ENCODE measurements at places on chromosomes 1 and 21. TPM values are rescaled to one million over a fixed set of nuclear protein-coding genes. Genes with fewer than 3 reads are reported as not detected.

- no peaks in the 10 kb centered on the region for H3K4me1 ChIP-seq
- no peaks in the 10 kb centered on the region for H3K36me3 ChIP-seq
- DNase-seq = peak; percentile 1
- H3K27ac ChIP-seq = no peak overlapping the region
- no peak overlapping the region for H3K4me3 ChIP-seq
Observed at GRCh38 chr21:14773777-14774345, 227.7 kb upstream of the SAMSN1 start.

CLCA4 gene
- not detected for polyA plus RNA-seq

OPRD1 gene
- polyA plus RNA-seq = 0.07 TPM

DNA sequence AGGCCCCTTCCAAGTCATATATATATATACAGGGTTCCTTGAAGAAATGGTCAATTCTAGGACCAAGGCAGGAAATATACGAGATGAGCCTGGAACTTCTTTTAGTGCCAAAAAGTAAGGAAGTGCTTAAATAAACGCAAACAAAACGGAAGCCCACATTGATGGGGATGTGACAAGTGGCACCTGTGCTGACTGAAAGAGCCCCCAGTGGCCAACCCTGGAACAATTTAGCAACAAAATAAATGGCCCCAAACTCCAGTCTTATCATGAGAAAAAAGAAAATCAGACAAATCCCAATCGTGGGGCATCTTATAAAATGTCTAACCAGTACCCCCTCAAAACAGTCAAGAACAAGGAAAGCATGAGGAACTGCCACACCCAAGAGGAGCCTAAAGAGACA lies 17.7 kb downstream of the PLA2G5 start:
- H3K36me3 ChIP-seq = no peaks in the 10 kb centered on the region
- H3K27me3 ChIP-seq = peaks cover 11% of the 10 kb centered on the region
- DNase-seq = no peak
- H3K27ac ChIP-seq = no peak overlapping the region
- H3K4me1 ChIP-seq = peaks cover 7% of the 10 kb centered on the region

DNA sequence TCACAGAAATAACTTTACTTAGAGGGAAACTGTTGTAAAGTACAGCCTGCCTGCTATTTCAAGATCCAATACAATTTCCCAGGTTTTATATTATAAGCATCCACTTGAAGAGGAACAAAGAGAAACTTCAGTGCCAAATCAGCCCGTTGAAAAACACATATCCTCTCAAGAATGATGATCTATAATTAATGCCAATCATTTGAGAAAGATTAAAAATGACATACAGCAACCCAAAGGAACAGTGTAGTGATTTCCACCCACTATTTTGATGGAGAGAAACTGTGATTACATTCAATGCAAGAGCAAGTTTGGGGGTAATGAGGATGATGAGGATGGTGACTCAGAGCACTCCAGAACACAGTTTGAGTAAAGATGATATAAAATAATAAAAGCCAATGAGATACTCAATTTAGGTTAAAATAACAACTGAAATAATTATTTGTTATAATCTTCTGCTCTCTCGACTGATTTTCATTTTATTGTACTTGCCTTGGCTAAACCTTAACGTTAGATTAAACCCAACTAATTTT lies 715.5 kb downstream of the NCAM2 start:
- H3K4me1 ChIP-seq = no peaks in the 10 kb centered on the region
- no peaks in the 10 kb centered on the region for H3K27me3 ChIP-seq
- H3K27ac ChIP-seq = peak overlapping the region; percentile 82
- H3K4me3 ChIP-seq = peak overlapping the region; percentile 10
- H3K36me3 ChIP-seq = no peaks in the 10 kb centered on the region

DNA sequence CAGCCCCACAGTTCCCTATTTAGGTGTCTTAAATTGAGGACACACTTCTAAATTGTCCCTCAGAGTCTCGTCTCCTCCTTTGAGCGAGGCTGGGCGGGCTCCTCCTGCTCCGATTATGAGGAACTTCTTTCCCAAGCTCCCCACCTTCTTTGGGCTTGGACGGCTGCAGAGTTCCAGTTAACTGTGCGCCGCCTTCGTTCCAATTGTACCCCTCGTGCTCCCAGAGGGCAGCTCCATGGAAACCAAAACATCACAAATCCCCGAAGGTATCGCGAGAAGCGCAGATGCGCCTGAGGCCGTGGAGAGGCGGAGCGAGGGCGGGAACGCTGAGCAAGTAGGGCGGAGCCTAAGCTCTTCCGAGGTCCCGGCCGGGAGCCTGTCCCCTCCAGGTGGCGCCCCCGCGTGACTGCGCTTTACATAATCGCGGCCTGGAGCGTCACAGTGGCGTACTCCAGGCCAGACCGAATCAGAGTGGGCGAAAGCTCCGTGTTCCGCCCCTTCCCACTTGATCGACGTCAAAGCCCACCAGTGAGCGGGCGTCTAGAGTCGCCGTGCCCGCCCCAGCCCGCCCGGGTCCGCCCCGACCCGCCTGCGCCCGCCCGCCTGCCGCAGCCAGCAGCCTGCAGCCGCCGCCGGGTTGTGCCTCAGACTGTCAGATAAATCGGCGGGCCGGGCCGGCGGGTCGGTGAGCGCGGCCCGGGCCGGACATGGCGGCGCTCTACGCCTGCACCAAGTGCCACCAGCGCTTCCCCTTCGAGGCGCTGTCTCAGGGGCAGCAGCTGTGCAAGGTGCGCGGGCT lies at the start of gene FAM76A:
Gene FAM76A (plus strand): TSS at position 588 of the 799 bp plus-strand sequence. CDS start 120 bp downstream, at position 708.
- no peaks in the 10 kb centered on the region for H3K27me3 ChIP-seq
- peaks cover 11% of the 10 kb centered on the region for H3K36me3 ChIP-seq
- DNase-seq = peak; percentile 99

GRCh38 chr1:77398152-77398551 lies 116.3 kb downstream of the AK5 start:
- H3K4me1 ChIP-seq = peaks cover 14% of the 10 kb centered on the region
- no peak for DNase-seq
- no peak overlapping the region for H3K4me3 ChIP-seq
- H3K36me3 ChIP-seq = no peaks in the 10 kb centered on the region
- no peaks in the 10 kb centered on the region for H3K27me3 ChIP-seq
- no peak overlapping the region for H3K27ac ChIP-seq

DNA sequence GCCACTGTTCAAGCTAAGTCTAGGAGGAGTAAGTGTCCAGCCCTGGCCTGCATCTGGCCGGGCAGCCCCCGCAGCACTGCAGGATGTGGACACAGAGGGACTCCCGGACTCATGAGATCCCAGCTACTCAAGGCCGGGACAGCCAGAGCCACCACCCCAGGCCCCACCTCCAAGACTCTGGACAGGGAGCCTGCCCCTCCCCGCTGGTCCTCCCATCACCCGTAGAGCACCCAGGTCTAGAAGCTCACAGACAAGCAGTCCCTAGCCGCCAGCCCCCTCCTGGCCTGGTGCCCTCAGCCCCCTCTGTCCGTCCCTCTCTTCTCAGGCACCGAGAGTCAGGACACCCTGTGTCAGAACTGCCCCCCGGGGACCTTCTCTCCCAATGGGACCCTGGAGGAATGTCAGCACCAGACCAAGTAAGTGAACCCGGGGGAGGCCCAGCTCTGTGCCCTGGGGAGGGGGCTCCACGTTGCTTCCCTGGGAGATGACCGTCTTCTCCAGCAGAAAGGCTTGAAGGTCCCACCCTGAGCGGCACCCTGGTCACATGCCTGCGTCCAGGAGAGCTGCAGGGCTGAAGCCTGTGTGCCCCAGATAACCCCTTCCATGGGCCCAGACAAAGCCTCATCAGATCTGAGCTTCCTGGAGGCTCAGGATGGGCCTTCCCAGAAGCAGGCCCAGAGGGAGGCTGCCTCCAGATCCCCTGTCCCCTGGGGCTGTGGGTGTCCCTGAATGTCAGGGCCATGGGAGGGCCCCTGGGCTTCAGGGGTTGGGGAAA lies 4.3 kb downstream of the TNFRSF14 start:
- peaks cover 4% of the 10 kb centered on the region for H3K4me1 ChIP-seq
- no peak overlapping the region for H3K27ac ChIP-seq
- DNase-seq = no peak
- no peaks in the 10 kb centered on the region for H3K27me3 ChIP-seq
- no peaks in the 10 kb centered on the region for H3K36me3 ChIP-seq

SLC9C2 gene
- polyA plus RNA-seq = not detected

GRCh38 chr1:205368478-205368877 lies 11.8 kb upstream of the KLHDC8A start:
- H3K27me3 ChIP-seq = no peaks in the 10 kb centered on the region
- H3K27ac ChIP-seq = no peak overlapping the region
- no peak overlapping the region for H3K4me3 ChIP-seq
- H3K36me3 ChIP-seq = no peaks in the 10 kb centered on the region
- no peak for DNase-seq
- H3K4me1 ChIP-seq = no peaks in the 10 kb centered on the region

DNA sequence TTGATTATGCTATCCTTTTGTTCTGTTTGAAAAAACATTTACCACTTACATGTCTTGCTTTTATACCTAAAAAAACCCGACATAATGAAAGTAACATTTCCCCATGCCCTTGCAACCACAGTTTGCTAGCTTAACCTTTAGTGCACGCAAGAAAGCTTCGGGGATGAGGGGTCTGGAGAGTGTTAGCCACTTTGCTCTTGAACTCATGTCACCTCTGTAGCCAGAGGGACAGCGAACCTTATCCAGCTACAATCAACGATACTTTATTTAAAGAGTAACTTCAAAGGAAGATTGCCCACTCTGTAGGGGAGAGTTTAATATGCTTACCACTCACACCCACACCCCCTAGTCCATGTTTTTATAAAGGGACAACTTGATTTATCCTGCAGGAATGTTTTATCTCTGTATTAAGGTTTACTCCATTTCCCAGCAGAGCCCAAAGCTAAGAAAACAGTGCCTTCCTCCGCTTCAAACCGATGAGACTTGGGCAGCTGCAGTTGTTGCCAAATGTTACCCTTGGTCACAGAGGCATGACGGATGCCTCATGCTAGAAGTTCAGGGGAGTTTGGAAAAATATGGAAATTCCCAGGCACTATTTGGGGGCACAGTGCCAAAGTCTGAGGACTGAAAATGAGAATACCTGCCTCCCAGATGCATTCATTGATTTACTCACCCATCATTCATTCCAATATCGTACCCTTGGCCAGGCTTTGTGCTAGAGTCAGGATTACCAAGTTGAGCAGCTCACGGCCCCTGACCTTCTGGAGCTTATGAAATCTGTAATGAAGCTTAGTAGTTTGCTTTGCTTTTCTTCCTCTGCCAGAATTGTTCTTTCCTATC lies 61.4 kb upstream of the VCAM1 start:
- H3K27ac ChIP-seq = no peak overlapping the region
- H3K36me3 ChIP-seq = no peaks in the 10 kb centered on the region
- no peaks in the 10 kb centered on the region for H3K4me1 ChIP-seq
- peak; percentile 7 for DNase-seq
- H3K4me3 ChIP-seq = no peak overlapping the region
- no peaks in the 10 kb centered on the region for H3K27me3 ChIP-seq

SMPDL3B gene
- 0.67 TPM for polyA plus RNA-seq

- no peak overlapping the region for H3K4me3 ChIP-seq
- H3K4me1 ChIP-seq = peaks cover 7% of the 10 kb centered on the region
- H3K36me3 ChIP-seq = peaks cover 27% of the 10 kb centered on the region
- no peaks in the 10 kb centered on the region for H3K27me3 ChIP-seq
- H3K27ac ChIP-seq = peak overlapping the region; percentile 75
- DNase-seq = no peak
Observed at GRCh38 chr1:201714542-201715329, 114.2 kb upstream of the IPO9 start.

PRRX1 gene
- polyA plus RNA-seq = 356 TPM

HSD17B7 gene
- 12.0 TPM for polyA plus RNA-seq

VSIG8 gene
- not detected for polyA plus RNA-seq

SOX13 gene
- 10.6 TPM for polyA plus RNA-seq

DNA sequence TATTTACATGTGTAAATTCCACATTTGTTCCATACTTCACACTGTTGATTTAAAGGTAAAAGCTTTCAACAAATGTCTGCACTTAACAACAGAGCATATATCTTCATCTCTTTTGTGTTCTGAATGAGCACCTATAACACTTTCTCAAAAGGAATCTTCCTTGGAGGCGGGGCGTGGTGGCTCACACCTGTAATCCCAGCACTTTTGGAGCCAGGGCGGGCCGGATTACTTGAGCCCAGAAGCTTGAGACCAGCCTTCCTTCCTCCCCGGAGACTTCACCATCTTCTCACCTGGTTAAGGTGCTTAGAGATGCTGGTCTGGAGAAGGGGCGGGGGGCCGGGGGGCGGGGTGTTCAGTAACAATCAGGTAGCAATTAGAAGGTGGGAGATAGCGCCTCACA lies 16.5 kb downstream of the RYR2 start:
- H3K4me3 ChIP-seq = no peak overlapping the region
- no peaks in the 10 kb centered on the region for H3K36me3 ChIP-seq
- H3K27ac ChIP-seq = no peak overlapping the region
- peaks cover 3% of the 10 kb centered on the region for H3K4me1 ChIP-seq

GRCh38 chr21:41638201-41638790 lies 128.6 kb downstream of the RIPK4 start:
- no peaks in the 10 kb centered on the region for H3K27me3 ChIP-seq
- H3K27ac ChIP-seq = no peak overlapping the region
- H3K4me1 ChIP-seq = peaks cover 19% of the 10 kb centered on the region
- no peak for DNase-seq

- H3K36me3 ChIP-seq = no peaks in the 10 kb centered on the region
- no peaks in the 10 kb centered on the region for H3K27me3 ChIP-seq
- peaks cover 12% of the 10 kb centered on the region for H3K4me1 ChIP-seq
- H3K27ac ChIP-seq = no peak overlapping the region
- no peak overlapping the region for H3K4me3 ChIP-seq
Observed at GRCh38 chr1:58934706-58935105, 150.9 kb upstream of the JUN start.

DNA sequence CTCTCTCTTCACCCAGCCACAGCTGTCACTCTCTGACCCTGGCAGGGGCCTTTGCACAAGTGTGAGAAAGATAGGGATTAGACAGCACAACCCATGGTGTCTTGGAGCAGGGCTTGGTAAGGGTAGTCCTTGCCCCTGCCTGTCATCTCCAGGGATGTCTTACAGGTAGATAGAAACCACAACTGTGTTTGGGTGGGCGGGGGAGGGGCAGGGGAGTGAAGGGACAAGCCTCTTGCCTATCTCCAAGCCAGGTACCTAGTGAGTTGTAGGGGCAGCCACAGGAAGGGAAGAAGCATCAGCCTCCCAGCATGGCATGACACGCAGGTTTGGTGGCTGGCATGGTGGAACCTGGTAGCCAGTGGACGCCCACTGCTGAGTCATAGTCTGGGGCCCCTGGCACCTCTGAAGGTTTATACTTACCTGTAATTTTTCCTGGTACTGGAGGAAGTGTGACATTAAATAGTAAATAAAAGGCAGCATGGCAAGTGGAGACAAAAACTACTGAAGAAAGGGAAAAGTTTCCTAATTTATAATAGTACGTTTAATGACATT lies 97.5 kb downstream of the CLEC20A start:
- no peaks in the 10 kb centered on the region for H3K4me1 ChIP-seq
- no peak overlapping the region for H3K4me3 ChIP-seq
- H3K36me3 ChIP-seq = no peaks in the 10 kb centered on the region
- DNase-seq = no peak

GRCh38 chr1:202075389-202075788 lies 47.3 kb upstream of the GPR37L1 start:
- H3K4me3 ChIP-seq = no peak overlapping the region
- DNase-seq = no peak
- no peaks in the 10 kb centered on the region for H3K4me1 ChIP-seq
- H3K36me3 ChIP-seq = no peaks in the 10 kb centered on the region
- no peaks in the 10 kb centered on the region for H3K27me3 ChIP-seq

GRCh38 chr1:4749406-4749805 lies 95.0 kb downstream of the AJAP1 start:
- no peaks in the 10 kb centered on the region for H3K27me3 ChIP-seq
- H3K4me1 ChIP-seq = no peaks in the 10 kb centered on the region
- H3K4me3 ChIP-seq = no peak overlapping the region
- H3K27ac ChIP-seq = no peak overlapping the region

POMGNT1 gene
- polyA plus RNA-seq = 198 TPM

PAQR7 gene
- 7.0 TPM for polyA plus RNA-seq

PLPPR4 gene
- polyA plus RNA-seq = 0.61 TPM
